ENCODE measurements at places on chromosomes 16 and 17.

DNA sequence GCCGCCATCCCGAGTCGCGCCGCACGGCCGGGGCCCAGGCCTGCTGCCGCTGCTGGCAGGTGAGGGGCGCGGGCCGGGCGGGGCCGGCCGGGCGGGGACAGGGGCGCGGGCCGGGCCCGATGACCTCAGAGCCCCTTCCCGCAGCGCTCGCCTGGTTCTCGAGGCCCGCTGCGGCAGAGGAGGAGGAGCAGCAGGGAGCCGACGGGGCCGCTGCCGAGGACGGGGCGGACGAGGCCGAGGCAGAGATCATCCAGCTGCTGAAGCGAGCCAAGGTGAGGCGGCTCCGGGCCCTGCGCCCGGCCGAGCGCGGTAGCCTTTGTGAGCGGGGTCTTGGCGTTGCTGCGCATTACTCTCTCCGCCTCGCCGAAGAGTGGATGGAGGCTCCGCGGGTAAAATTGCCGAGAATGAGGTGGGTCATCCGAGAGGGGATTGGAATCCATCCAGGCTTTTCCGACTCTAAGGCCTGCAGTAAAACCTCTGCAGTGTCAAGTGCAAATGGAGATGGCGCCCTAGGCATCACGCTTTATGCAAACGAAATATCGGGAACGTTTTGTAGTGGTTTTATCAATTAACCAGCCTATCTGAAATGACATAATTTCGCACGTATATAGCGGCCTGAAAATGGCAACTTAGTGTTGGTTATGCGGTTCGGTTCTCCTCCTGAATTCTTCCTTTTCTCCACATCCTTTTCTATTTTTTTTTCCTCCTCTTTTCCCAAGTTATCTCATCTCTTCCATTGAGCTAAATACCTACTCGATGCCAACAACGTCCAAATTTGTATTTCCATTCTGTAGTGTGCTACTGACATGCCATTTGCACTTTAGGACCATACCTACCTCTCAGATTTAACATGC, 577 bp downstream of the TTC19 start:
- no peak for DNase-seq

- DNase-seq: no peak
Observed at GRCh38 chr17:73189417-73190099, 3.3 kb upstream of the COG1 start.

DNA sequence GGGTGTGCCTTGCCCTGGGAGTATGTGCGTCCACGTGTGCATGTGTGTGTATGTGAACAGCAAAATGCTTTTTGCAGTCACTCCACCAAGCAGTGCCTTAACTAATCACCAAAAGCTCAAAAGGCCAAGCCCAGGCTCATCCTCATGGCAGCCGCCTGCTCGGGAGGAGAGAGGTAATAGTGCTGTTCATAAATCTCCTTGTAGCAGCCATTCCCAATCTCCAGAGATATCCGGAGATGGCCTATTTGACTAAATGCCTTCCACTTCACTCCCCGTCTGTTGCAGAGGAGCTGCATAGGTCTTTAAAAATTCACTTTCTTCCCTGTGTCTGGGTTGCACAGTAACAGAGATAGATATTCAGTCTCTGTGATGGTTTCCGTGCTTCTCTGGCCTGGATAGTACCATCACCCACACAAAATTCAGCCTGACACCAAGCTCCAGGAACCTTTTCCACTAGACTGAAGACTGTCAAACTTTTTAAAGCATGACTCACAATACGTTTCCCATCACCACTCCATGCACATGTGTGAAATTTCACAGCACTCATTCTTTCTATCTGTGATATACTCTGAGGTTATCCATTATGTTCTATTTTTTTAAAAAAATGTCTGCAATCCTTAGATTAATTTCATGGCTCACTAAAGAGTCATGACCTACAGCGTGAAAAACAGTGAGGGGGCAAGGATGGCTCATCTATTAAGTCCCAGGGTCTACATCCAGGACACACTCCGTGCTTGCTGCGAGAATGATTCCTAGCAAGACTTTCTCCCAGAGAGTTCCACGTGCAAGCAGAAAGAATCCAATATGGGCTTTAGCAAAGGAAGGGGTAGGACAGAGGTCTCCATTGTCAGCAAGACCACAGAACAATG, 357.8 kb downstream of the GRIN2A start:
- DNase-seq: no peak

GRCh38 chr16:56789360-56789759, 59.4 kb downstream of the NUP93 start:
- peak; percentile 55 for DNase-seq

- no peak for DNase-seq
Observed at GRCh38 chr17:4010754-4011153, 46.5 kb upstream of the ATP2A3 start.

Data from activated CD4-positive, alpha-beta T cell treated with anti-CD3 and anti-CD28 coated beads, Interleukin-2, amount 10 ng/mL, durations not matched to agents 7 days and 5 days (primary cell).